ENCODE measurements at places on chromosomes 1 and 21.

DNA sequence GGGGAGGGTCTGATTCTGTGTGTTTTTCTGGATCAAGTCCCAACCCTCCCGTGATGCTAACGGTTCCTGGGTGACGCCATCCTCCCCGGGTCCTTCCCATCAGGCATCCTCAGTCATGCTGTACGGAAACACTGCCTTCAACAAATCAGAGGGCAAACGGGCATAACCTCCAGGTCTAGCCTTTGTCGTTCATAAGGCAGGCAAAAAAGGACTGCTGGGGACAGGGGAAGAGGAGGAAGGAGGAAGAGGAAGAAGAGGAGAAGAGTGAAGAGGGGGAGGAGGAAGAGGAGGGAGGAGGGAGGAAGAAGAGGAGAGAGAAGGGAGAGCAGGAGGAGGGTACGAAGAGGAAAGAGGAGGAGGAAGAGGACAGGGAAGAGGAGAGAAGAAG lies 84.4 kb downstream of the ITPKB start:
- DNase-seq: no peak

DNA sequence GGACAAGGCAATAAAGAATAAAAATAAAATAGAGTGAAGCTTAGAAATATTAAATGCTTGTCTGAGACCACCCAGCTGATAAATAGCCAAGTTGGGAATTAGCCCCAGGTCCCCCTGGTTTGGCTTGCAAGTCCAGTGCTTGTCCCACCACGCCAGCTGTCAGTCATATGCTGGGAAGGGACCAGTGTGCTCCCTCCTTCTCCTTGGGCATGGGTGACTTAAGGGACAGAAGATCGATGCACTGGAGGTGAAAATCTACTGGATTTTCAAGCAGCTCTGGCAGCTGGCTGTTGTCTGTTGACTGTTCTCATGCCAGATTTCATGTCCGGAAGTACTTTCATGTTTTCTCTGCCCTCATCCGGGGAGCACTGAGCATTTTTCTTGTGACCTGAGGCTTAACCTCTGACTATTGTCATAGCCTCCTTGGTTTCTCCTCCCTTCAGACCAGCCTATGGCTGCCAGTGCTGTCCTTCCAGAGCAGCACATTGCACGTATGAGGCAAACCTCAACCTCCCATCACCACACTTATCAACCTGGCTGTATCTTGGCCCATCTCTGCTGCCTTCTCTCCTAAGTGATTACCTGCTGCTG lies 12.4 kb downstream of the LMOD1 start:
- DNase-seq: no peak

- no peak for DNase-seq
Observed at GRCh38 chr1:76142771-76143540, 68.4 kb downstream of the ST6GALNAC3 start.

GRCh38 chr1:189958756-189959155 lies 518.9 kb downstream of the BRINP3 start:
- DNase-seq: no peak

DNA sequence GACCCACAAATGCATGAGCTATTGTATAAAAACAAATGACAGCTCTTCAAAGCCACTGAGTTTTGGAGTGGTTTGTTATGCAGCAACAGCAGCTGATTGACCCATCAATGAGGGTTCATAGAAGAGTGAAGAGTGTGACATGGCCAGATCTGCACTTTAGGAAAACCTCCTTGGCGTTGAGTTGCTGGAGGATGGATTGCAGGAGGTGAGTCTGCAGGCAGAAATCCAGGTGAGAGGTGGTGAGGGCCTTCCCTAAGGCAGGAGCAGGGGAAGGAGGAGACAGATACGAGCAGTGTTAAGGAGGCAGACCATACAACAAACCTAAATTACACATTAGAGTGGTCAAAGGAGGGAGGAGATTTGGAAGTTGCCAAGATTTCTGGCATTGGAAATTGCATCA lies 169.3 kb upstream of the CSF3R start:
- DNase-seq: no peak

DNA sequence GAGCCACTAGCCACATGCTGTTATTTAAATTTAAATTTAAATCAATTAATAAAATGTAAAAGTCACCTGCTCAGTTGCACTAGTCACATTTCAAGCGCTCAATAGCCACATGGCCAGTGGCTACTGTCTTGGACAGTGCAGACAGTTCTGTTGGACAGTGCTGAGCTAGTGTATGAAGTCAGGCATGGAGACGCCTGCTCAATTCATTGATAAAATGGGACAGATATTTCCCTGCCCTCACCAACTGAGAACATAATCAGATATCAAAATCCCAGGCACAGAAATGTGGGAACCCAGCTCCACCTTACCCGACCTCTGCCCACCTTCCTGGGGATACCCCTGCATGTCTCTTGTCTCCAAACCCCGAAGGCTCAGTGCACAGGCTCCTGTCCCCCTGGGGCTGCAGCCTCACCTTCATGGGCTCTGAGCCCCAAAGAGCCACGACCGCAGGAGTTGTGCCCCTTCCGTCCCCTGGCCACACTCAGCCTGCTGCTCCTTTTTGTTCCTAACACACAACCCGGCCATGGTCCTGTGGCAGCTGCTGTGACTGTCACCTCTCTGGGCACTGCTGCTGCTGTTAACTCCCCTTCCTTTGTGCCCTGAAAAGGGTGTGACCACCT lies 63.5 kb downstream of the TCP10L start:
- DNase-seq: no peak

GRCh38 chr1:67953301-67953700 lies 97.1 kb downstream of the DIRAS3 start:
- no peak for DNase-seq

- DNase-seq: no peak
Observed at GRCh38 chr1:34858901-34859445, 576 bp downstream of the SMIM12 start.

DNA sequence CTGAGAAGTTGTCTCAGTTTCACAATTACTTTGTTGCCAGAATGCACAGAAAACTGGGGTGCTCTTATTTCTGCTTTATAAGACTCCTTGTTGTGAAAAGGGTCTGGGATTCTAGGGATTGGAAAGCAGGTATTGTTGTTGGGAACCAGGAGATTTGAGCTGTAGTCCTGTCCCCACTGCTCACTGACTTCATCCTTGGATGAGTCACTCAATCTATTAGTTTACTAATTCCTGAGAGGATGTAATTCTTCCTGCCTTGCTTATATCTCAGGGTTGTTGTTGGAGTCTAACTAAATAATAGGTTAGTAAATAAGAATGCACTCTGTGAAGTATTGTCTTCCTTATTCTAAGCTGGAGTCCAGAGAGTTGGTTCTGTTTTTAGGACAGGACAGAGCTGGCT lies 172.5 kb upstream of the GALNT2 start:
- DNase-seq: no peak

DNA sequence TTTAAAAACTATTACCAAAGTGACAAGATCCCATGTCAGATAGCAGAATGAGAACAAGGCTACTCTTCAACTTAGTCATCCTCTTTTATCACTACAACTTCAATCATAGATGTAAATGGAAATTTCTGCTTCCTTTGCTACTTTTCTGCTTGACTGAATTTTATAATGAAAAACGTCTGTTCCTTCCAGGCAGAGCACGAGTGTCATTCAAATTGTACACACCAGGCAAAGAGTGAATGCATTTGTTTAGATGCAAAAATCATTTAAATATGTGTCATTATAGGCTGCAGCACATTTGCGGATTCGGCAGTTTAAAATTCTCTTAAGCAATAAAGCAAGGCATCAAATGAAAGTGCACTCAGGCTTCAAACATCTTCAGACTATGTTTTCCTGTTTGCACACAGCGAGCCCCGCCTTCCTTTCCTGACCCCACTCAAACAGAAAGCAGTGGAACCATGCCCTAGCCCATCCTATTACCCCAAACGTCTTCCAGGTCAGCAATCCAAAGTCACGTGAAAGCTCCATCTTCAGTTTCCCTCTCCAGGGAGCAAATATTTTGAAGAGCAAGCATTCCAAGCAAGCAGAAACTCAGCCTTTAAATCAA lies 99.6 kb downstream of the APP start:
- DNase-seq: peak; percentile 13

DNA sequence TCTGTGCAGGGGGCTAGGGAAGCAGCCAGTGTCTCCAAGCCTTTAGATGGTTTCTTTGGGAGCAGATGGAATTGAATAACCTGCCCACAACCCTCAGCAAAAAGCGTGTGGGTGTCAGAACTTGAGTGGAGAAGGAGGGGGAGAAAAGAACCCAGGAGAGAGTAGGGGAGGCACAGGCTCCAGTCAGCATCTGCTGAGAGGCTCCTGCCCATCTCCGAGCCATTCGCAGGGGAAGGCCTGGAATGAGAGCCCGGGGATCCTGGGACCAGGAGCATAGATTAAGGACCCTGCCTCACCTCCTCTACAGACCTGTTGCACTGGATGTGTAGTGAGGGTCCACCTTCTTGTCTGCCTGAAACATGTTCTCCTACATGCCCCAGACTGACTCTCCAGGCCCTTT lies 16.3 kb downstream of the TMEM81 start:
- no peak for DNase-seq

DNA sequence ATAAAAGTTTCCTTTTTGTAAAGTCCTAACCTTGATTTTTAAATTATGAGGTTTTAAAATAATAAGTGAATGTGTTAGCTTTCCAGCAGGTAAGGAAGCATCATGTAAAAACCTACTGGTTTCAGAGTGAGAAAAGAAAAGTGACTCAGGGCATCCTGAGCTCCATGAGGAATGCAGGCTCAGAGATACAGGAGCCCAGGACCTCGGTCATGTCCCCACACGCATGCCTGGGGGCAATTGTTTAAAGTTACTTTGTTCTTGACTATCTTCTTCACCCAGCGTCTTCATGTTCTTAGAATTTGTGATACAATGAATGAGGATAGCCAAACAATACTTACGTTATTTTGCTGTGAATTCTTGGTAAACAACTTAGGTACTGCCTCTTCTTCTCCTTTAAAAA lies 117.4 kb upstream of the PLPPR5 start:
- DNase-seq: no peak

GRCh38 chr1:207259391-207259790 lies 62.1 kb upstream of the CD55 start:
- peak; percentile 11 for DNase-seq

- DNase-seq: no peak
Observed at GRCh38 chr1:244027491-244028145, 23.5 kb upstream of the ZBTB18 start.

- DNase-seq: no peak
Observed at GRCh38 chr1:10841118-10841517, 44.7 kb upstream of the CASZ1 start.

- no peak for DNase-seq
Observed at GRCh38 chr1:204574865-204575163, 58.6 kb downstream of the MDM4 start.

GRCh38 chr21:41997657-41998056 lies 12.5 kb downstream of the ZBTB21 start:
- DNase-seq: no peak

- no peak for DNase-seq
Observed at GRCh38 chr1:198948895-198949659, 310.2 kb downstream of the PTPRC start.

DNA sequence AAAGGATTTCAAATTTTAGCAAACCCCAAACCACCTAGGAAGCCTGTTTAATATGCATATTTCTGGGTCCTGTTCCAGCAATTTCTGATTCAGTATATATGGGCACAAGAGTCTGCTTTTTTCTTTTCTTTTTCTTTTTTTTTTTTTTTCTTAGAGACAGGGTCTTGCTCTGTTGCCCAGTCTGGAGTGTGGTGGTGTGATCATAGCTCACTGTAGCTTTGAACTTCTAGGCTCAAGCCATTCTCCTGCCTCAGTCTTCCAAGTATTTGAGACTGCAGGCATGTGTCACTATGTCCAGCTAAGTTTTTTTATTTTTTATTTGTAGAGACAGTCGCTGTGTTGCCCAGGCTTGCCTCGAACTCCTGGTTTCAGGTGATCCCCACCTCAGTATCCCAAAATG lies 34.8 kb downstream of the CCDC18 start:
- DNase-seq: no peak

DNA sequence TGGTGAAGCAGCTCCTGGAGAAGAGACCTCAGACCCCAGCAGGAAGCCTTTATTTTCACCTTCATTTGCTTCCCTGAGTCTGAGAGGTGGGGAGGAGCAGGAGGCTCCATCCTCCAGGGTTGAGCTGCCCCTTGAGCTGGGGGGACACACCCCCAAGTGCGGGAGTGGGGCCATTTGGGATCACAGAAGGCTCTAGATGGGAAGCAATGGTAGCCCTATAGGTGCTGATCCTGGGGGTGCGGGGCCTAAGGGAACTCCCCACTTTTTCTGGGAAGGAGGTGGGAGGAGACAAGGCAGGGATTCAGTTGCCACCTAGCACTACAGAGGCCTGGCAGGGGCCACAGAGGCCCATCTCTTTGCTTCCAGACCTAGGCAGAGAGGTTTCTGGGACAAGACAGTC lies 247.9 kb upstream of the CSF3R start:
- no peak for DNase-seq

DNA sequence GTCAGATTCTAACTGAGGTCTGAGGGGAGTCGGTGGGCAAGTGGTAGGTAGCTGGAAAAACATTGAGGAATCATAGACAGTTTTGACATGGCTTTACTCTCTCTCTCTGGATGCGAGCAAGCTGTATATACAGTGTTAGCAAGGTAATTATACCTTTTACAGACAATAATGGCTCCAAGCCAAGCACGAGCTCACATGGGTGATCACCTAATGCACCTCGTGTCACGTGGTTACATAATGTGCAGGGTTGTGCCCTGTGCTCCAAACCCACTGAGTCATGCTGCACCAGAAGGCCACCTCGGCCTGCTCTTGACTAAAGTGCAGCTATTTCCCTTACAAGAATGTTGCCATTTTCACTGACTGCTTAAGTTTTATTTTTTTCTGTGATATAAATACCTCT lies 7.6 kb upstream of the CLCA2 start:
- no peak for DNase-seq

DNA sequence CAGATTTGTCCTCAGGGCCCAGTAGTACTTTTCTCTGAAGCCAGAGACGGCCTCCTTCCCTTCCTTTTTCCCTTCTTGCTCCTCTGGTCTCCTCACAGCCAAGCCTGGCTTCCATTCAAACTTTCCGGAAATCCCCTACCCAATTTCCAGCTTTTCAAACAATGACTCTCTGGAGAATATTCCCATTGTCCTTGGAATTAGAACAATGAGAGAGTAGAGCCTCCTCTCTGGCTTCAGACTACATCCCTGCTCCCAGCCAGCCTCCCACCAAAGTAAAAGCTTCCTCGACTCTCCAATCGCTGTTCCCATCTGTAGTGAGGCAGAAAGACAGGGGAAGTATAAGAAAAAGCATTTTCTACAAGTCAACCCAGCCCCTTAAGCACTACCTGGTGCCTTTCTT lies 77.7 kb upstream of the SOX13 start:
- peak; percentile 33 for DNase-seq

DNA sequence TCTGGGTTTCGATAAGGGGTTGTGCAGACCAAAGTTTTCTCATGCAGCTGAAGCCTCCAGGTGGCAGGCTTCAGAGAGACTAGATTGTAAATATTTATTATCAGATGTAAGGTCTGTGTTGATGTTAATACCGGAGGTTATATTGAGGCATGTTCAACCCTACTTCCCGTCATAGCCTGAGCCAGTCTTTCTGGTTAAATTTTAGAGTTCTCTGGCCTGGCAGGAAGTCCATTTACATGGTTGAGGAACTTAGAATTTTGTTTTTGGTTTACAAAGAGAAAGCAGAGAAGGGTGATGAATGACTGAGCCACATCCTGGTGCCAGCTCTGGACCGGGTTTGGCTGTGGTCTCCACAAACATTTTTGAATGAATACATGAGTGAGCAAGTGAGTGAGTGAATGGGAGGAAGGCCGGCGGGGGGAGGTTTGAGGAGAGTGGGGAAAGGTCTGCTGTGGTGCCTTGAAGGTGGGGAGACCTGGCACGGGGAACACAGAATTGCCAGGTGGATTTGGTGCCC lies 218.5 kb downstream of the DISC1 start:
- no peak for DNase-seq

Measured in neural progenitor cell (in vitro differentiated cells).